ENCODE measurements at places on chromosomes 3 and 15.
A peak's percentile ranks its signal among the peaks of the same experiment; 100 is the strongest.

- DNase-seq, result no peak
Measured at GRCh38 chr3:61356685-61357084, 105.4 kb upstream of the FHIT start.

- no peak for DNase-seq
Measured at GRCh38 chr3:16369276-16369675, 104.3 kb downstream of the OXNAD1 start.

DNA sequence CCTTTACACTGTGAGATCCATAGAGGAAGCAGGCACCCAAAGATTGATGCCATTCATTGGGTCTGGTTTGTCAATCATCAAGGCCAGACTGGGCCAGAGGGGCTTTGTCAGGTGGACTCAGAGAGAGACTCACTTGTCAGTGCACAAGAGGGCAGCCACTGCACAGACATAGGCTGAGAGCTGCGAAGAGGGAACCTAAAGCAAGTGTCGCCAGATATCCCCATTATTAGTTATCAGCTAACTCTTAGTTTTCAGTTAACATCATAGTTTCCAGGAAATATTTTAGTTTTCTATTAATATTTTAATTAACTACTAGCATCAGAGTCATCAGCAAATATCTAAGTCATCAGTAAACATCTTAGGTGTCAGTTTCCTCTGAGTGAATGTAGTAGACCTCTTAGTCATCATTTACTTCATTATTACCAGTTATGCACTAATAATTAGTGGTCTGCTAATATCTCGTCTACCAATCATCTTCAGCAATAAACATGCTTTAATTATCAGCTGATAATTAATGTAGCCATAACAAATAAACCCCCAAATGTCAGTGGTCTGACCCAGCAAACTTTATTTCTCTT, 41.7 kb upstream of the LIMD1 start:
- DNase-seq, result no peak

DNA sequence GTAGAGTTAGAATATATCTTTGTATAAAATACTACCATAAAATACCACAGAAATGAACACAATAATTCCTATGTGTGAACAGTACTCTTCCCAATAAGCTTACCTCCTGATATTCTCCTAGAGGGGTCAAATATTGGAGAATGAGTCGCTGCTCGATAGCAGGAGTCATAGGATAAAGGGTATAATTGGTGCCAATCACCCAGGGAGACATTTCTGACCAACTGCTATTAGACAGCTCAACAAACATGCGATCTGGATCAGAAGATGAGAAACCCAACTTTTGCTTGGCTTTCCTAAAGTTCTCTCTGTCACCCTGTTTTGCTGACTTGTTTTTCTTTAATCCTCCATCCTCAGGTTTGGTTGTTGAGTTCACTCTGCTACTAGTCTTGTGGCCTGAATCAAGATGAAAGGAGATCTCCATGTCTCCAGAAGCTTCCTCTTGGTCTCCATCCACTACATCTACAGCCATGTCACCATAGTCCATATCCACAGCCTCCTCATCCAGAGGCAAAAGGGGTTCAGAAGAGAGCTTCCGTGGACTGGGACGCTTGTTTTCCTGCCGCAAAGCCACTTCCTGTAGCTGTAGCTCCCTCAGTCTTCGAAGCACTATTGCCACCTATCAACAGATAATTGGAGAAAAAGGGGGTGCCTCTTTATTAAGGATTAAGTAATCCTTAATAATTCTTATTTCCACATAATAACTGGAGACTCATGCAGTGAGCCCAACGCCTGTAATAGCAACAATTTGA, 50.4 kb downstream of the RBM15B start:
- DNase-seq, result no peak

DNA sequence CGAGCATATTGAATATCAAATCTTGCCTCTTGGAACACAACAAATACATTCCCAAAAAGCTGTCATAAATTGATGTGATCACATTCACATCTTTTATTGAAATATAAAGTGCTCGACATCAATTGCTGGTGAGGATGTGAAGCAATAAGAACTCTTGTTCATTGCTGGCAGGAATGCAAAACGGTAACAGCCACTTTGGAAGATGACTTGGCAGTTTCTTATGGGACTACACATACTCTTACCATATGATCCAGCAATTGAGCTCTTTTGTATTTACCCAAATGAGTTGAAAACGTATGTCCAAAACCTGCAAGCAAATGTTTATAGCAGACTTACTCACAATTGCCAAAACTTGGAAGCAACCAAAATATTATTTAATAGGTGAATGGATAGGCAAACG, 234.9 kb downstream of the CACNA2D3 start:
- DNase-seq, result no peak

GRCh38 chr3:45990181-45990580, 5.4 kb downstream of the FYCO1 start:
- DNase-seq, result no peak

- no peak for DNase-seq
Measured at GRCh38 chr3:190303884-190304283, 18.4 kb downstream of the CLDN1 start.

DNA sequence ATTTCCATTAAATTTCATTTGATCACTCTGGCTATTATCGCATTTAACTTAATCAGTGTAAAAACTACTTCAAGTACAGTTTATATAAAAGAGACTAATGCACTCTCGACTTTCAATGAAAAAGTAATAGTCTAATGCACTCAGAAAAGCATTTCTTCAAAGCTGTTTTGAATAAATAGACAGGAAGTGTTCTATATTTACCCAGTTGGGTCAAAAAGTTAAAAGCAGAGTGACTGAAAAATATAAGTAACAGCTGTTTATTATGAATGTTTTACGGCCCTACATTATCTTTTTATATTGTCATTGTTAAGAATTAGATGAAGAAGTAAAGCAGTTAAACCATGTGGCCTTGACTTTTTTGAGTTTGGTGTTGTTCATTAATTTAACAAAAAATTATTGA, 391.8 kb downstream of the ZPLD1 start:
- DNase-seq, result no peak

GRCh38 chr3:64599651-64600050, 88.1 kb downstream of the ADAMTS9 start:
- DNase-seq, result no peak

- no peak for DNase-seq
Measured at GRCh38 chr3:74288761-74289160, 325.7 kb downstream of the CNTN3 start.

DNA sequence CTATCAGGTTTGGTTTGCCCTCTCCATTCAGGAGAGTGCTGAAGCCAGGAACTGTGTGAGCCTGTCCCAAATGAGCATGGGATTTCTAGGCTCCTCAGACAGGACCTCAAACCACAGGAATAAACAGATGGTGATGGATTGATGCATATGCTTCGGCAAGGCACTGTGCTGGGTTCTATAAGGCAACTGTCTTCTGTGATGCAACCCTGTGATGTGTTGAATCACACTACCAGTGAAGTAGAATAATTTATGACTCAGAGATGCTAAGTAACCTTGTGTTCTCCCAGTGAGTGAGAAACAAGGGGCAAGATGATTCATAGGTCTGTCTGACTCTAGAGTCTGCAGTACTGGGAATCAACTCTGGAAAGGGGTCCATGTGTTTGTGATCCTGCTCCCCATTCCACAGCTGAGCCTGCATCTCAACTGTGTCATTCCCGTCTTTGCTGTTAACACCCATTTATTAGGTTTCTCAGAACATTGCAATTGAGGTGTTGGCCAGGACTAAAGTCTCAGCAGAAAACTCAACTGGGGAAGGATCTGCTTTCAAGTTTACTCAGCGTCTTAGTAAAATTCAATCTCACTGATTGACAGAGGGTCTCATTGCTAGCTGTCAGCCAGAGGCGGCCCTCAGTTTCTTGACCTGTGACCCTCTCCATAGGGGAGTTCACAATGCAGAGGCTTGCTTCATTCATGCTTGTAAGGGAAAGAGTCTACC, 510.1 kb upstream of the CFAP20DC start:
- peak; percentile 5 for DNase-seq

DNA sequence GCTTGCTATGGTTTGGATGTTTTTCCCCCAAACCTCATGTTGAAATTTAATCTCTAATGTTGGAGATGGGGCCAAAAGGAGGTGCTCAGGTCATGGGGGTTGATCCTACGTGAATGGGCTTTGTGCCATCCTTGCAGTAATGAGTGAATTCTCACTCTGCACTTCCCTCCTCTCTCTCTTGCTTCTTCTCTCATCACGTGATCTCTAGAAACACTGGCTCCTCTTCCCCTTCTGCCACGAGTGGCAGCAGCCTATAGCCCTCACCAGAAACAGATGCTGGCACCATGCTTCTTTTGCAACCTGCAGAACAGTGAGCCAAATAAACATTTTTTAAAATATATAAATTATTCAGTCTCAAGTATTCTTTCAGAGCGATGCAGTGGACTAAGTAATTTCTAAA, 13.3 kb upstream of the PLSCR1 start:
- DNase-seq, result no peak

DNA sequence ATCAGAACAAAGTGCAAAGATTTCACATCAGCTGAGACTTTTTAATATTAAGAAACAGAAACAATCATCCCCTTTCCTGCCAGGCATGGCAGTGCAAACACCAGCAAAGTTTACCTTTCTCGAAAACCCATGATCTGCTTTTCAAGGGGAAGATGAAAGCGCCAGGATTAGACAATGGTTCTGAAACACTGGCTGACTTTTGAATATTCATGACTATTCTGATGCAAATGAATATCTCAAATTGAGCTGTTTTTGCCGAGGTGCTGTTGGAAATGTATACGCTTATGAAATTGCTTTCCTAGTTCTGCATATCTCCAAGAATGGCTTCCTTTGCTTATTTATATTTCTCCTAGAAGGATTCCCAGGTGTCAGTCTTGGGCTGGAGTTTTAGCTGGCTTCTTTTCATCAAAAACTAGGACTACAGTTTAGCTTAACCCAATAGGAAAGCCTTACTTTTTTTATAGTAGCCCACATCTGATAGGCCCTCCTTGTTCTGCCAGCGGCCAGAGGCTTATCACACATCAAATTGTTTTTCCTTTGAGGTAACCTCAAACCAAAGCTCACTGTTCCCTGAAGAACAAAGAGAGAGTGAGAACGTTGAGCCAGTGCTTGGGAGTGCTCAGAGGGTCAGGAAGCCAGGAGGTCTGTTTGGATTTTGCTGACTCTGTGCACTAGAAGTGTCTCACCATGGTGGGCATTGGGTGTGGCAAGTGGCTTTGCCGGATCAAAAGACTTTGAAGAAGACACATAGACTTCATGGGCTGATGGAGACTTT, 74.0 kb upstream of the PLCL2 start:
- DNase-seq, result no peak

GRCh38 chr3:67788396-67788795, 134.0 kb upstream of the SUCLG2 start:
- no peak for DNase-seq

- DNase-seq, result no peak
Measured at GRCh38 chr3:81375921-81376320, 385.5 kb downstream of the GBE1 start.

DNA sequence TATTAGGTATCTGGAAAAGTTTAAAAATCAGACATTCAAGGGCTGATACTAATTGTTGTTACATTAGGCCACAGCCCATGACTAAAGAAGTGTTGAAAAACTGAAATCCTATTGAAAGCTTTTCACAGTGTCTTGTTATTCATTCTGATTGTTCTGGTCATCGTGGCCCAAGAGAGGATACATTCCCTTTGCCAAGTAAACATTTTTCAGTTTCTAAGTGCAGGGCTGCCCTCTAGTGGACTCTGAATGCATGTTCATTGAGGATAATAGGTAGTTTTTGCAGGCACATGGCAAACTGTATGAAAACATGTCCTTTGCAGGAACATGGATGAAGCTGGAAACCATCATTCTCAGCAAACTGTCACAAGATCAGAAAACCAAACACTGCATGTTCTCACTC, 181.1 kb downstream of the MYRIP start:
- no peak for DNase-seq

GRCh38 chr3:16370503-16370871, 105.5 kb downstream of the OXNAD1 start:
- DNase-seq, result no peak

GRCh38 chr3:108088697-108089096, 2.1 kb downstream of the CD47 start:
- no peak for DNase-seq

DNA sequence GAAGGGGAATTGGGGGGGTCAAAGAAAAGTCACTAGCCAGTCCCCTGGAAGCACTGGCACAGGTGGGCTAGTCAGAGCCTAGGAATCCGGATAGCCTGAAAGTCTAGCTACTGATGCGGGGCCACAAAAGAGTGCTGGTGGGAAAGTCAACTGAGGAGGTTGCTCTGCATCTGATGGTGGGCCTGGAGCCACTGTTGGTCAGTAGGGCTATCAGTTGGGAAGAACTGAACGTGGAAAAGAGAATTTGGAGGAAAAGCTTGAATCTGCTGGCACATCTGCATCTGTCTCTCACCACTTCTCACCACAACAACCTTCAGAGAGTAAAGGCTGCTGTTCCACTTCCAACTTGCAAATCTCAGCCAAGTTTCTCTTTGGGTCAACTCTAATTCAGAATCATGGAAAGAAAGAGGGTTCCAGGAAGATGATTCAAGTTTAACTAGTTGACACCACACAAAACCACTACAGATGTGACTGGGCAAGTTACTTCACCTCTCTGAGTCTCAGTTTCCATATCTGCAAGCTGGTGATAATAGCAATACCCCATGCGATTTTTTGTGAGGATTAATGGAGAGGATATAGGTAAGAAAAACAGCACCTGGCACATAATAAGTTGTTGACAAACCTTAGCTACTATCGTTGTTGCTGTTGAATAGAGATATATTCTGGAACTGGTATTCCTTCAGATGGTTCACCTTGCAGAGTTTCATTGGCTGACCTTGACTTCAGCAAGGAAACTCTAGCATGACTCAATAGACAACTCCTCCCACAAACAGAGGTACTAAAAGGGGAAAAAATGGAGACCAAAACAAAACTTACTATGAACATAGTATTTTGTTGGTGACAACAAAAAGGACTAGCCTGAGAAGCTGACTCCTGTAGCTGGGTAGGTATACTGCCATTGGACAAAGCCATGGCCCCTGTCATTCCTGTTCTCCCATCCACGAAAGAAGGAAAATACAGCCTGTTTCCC, 280.2 kb upstream of the STT3B start:
- no peak for DNase-seq

DNA sequence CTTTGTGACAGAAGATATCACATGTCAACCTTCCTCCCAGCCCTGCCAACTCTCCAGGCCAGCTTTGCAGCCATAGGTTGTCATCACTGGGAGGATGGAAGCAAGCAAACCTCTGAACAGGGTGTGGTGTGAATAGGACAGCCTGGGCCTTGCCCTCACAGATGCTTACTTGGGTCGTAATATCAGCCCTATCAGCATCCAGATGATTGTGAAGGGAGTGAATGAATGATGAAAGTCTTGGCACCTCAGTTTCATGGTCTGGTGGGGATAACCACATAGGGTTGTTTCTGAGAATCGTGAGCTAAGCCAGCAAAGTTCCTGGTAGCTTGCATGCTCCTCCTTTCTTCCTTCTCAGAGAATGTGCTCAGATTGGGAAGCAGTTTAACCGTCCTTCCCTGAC, 55.1 kb upstream of the POLR2M start:
- no peak for DNase-seq

All from occipital lobe (tissue), 3 donors.